ENCODE measurements at places on chromosomes 7 and 10.

DNA sequence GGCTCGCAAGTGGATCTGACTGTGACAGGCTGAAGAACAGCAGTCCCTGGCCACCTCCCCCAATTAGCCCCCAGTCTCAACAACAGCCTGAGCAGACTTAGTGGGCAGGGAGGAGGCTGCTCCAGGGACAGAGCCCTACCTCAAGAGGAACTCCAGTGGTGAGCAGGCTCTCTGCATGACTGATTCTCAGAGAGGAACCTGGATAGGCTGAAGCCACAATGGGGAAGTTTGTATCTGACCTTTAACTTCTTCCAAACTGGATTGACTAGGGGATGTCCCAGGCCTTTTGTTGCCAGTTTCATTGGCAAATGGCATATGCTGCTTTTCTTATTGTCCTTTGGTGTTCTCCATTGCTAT, 93.0 kb downstream of the ARHGAP22 start:
- DNase-seq: peak; percentile 40

DNA sequence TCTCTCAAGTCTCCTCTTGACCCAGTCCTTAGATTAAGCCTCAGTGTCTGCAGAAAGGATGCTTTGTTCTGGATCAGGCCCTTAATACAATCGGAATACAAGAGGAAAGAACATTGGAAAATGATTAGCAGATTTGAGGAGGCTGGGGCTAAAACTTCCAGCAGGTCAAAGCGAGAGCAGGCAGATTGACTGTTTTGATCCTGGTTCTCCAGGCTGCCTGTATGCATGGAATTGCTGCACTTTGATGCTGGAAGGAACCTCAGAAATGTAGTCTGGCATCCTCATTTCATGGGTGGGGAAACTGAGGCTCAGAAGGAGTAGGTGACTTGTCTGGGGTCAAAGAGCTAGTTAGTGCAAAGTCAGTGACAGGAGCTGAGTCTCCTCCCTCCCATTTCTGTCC, 202.8 kb downstream of the EMX2 start:
- no peak for DNase-seq

DNA sequence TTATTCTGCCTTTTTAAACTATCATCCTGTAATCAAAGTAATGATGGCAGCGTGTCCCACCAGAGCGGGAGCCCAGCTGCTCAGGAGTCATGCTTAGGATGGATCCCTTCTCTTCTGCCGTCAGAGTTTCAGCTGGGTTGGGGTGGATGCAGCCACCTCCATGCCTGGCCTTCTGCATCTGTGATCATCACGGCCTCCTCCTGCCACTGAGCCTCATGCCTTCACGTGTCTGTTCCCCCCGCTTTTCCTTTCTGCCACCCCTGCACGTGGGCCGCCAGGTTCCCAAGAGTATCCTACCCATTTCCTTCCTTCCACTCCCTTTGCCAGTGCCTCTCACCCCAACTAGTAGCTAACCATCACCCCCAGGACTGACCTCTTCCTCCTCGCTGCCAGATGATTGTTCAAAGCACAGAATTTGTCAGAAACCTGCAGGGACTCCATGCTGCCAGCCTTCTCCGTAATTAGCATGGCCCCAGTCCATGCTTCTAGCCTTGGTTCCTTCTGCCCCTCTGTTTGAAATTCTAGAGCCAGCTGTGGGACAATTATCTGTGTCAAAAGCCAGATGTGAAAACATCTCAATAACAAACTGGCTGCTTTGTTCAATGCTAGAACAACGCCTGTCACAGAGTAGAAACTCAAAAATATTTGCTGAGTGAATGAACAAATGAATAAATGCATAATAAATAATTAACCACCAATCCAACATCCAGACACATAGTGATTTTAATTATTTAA, 151.7 kb downstream of the EGFR start:
- no peak for DNase-seq

GRCh38 chr10:71598621-71599055, 120.9 kb downstream of the C10orf105 start:
- DNase-seq: no peak

- no peak for DNase-seq
Observed at GRCh38 chr7:127968547-127968946, 62.7 kb downstream of the LRRC4 start.

- DNase-seq: no peak
Observed at GRCh38 chr7:106614751-106615150, 46.2 kb downstream of the CCDC71L start.

DNA sequence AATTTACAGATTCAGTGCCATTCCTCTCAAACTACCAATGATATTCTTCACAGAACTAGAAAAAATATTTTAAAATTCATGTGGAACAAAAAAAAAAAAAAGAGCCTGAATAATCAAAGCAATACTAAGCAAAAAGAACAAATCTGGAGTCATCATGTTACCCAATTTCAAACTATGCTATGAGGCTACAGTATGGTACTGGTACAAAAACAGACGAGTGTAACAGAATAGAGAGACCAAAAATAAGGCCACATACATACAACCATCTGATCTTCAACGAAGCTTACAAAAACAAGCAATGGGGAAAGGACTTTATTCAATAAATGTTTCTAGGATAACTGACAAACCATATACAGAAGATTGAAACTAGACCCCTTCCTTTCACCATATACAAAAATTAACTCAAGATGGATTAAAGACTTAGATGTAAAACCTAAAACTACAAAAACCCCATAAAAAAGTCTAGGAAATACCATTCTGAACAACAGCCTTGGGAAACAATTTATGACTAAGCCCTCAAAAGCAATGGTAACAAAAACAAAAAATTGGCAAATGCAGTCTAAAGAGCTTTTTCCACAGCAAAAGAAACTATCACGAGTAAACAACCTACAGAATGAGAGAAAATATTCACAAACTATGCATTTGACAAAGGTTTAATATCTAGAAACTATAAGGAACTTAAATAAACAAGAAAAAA, 207.7 kb downstream of the PTN start:
- no peak for DNase-seq

GRCh38 chr10:371515-371914, 236.3 kb downstream of the ZMYND11 start:
- DNase-seq: no peak

GRCh38 chr7:129489491-129489890, 12.8 kb upstream of the SMKR1 start:
- no peak for DNase-seq

- peak; percentile 43 for DNase-seq
Observed at GRCh38 chr10:93436591-93437085, 45.5 kb downstream of the MYOF start.

- no peak for DNase-seq
Observed at GRCh38 chr7:41702635-41703371, at the start of gene INHBA. INHBA (minus strand) TSS chr7:41703090; CDS start chr7:41700374, 2,716 bp downstream.

DNA sequence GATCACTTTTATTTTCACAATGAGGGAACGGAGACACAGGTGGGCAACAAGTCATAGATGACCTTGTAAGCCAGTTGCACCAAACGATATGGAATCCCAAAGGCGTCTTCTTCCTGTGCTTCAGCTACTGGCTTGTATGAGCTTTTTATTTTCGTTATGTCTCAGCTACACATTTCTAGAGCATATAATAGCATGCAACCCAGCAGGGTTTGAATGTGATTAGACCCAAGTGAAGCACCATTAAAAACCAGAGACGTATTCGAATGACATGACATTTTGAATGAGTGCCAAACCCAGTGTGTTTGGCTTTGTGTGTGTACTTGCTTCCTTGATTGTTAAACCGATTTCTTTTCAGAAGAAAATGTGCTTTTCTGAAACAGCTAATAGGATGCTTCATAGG, 963.2 kb upstream of the CELF2 start:
- no peak for DNase-seq

DNA sequence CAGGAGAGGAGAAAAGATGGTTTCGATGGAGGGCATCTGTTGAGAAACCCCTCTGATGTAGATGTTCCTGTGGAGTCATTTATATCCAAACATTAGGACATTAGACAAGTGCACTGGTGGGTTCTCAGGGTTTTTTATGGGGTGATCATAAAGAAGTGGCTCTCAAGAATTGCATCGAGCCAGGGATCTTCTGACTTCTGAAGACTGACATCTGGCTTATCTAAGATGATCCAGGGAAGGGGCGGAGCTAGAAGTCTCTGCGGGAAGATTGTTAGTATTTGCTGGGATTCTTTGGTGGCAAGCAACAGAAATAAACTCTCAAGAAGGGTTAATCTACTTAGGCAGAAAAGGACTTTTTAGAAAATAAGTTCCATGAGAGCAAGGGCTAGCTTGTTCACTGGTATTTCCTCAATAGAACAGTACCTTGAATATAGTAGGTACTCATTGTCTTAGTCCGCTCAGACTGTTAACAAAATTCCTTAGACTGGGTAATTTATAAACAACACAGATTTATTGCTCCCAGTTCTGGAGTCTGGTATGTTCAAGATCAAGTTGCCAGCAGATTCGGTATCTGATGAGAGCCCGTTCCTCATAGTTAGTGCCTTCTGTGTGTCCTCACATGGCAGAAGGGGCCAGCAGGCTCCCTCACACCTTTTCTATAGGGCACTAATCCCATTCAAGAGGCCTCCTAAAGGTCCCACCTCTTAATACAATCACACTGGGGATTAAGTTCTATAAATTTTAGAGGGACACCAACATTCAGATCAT, 28.5 kb upstream of the SYPL1 start:
- DNase-seq: no peak

DNA sequence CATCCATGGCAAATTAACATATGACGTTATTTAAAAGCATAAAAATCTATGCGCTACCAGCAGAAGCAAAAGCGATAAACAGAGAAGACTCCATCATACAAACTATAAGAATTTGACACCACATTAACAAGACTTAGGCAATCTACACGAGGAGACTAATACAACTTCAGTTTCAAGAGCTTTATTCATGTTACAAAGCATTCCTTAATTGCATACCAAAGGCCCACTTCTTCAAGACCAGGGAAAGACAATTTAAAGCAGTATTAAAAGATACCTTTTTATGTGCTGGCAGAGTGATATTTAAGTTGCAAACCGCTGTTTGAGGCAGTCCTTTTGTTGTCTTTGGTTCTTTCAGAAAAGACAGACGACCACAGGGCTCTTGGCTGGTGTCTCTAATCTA, 176.0 kb upstream of the CCDC6 start:
- DNase-seq: no peak

DNA sequence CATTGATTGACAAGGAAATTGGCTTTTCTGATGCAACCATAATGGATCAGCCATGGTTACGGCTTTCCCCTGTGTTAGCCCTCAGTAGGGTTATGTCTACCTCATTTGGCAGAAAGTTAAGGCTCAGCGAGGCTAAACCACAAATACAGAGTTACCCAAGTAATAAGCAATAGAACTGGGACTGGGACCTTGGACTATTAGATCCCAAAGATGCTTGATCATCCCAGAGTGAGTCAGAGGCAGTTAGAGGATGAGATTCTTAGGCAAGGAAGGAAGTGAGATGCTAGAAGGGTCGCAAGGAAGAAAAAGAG, 401.4 kb downstream of the TNS3 start:
- no peak for DNase-seq

GRCh38 chr10:48419714-48420113, 113.2 kb downstream of the MAPK8 start:
- no peak for DNase-seq

DNA sequence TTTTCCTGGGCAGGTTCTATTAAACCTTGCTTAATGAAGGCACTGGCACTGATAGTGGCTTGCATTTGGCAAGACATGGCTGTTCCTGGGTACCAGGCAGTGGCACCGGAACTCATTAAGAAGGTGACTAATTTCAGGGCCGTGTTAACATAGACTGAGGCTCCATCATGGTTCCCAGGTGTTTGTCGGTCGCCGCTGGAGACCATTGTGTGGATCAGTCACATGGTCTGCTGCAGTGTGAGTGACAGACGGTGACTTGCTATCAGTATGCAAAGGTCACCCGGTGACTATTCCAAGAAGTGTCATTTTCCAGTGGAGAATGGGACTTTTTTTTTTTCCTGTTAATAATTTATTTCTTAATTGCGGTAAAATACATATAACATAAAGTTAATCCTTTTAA, 106.3 kb downstream of the INSYN2A start:
- peak; percentile 4 for DNase-seq

GRCh38 chr10:109889867-109890266, 33.4 kb downstream of the XPNPEP1 start:
- no peak for DNase-seq

- no peak for DNase-seq
Observed at GRCh38 chr10:44756216-44756615, 154.9 kb upstream of the TMEM72 start.

DNA sequence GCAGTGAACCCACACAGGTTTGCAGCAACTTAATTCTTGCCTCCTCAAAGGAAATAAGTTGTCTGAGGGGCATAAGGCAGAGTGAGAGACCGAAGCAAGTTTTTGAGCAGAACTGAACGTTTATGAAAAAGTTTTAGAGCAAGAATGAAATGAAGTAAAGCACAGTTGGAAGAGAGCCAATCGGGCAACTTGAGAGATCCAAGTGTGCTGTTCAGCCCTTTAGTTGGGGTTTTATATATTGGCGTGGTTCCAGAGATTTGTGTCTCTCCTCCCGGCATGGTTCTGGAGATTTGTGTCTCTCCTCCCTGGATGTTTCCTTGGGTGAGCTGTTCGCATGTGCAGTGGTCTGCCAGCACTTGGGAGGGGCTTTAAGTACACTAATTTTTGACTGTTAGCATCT, 141.4 kb upstream of the DGKB start:
- no peak for DNase-seq

DNA sequence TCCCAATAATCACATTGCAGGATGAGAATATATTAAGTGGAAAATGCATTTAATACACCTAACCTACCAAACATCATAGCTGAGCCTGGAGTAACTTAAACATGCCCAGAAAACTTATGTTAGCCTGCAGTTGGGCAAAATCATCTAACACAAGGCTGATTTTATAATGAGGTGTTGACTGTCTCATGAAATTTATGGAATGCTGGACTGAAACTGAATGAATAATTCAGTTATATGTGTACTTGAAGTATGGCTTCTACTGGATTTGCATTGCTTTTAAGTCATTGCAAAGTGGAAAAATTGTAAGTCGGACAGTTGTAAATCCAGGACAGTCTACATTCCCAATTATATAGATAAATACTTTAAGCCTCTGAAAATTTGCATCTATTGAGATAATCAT, 5.4 kb downstream of the SFTPA1 start:
- no peak for DNase-seq

DNA sequence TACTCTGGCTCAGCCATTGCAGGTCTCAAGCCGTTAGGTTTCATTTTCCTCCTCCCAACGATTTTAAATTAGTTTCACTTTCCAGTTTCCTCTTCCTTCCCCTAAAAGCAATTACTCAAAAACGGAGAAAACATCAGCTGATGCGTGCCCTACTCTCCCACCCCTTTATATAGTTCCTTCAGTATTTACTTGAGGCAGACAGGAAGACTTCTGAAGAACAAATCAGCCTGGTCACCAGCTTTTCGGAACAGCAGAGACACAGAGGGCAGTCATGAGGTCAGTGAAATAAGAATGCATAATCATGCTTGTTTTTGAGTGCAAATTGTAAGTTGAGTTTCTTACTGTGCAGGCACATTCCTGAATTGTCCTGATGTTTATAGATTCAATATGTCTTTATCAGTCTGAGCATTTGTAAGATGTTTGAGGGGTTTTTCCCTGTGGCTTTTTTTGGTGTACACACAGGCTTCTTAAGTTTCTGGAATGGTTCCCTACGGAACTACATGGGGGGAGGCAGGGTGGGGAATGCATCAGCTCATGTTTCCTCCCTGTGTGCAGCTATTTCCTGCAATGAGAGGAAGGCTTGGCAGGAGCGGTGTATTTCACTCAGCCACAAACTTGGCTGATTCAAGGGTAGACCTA, at the start of gene IFIT3:
IFIT3 (plus strand) TSS at position 195 of the 639 bp plus-strand sequence; CDS start at position 272, 77 bp downstream.
- DNase-seq: peak; percentile 56

GRCh38 chr10:95031656-95032055, 37.6 kb downstream of the CYP2C8 start:
- DNase-seq: no peak

GRCh38 chr7:102221961-102222360, 64.7 kb upstream of the SH2B2 start:
- no peak for DNase-seq

GRCh38 chr10:90204956-90205314, 503.5 kb downstream of the KIF20B start:
- DNase-seq: no peak
